ENCODE measurements at places on chromosomes 4 and X.

DNA sequence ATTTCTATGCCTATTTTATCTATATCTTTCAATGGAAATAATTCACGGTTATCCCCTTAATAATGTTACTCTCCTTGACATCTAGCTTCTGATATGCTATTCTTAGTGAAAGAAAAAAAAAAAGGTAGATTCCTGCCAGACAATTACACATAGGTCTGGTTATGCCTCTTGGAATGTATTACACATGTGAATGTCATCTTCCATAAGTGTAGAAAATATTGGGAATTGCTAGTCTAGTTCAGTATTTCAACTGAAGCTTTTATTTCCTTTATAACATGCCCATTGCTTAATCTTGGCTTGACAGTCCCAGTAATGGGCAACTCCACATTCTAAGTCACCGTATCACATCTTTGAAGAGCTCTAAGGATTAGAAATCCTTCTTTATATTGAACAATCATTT is 25.4 kb upstream of the PPP1R2C start:
- no peak for DNase-seq

DNA sequence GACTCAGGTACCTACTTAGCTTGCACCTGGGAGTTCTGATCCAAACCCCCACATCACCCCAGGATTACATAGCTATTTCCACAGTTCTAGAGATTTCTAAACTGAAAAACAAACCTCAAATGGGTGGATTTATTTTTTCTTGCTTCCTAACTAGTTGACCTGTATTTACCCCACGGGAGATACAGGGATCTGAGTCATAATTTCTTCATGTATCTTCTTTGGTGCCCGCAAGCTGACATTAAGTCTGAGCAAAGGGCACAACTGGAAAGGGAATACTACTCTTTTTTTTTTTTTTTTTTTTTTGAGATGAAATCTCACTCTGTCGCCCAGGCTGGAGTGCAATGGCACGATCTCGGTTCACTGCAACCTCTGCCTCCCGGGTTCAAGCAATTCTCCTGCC is 10.0 kb upstream of the ELOVL6 start:
- no peak for DNase-seq

GRCh38 chr4:140038031-140038533 is 115.9 kb downstream of the MAML3 start:
- DNase-seq = no peak

DNA sequence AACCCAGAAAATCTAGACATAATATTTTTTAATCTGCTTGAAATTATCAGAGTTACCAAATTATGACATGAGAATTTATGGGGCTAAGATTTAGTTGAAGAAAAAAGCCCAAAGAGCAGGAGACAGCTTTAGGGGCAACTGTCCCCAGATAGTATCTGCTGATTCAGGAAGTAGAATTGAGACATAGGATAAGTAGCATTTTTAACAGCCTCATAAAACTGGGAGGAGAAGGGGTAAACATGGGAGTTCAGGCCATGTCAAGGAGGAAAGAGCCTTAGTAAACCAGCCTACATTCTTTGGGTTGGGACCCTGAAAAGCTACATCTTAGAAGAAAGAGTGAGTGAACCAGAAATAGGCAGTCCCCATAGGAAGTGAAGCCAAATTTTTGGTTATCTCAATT is 9.7 kb upstream of the RAB28 start:
- no peak for DNase-seq

- no peak for DNase-seq
Measured at GRCh38 chr4:126627255-126627654, 1005.5 kb upstream of the INTU start.

- no peak for DNase-seq
Measured at GRCh38 chr4:28227764-28228163, 1367.1 kb downstream of the STIM2 start.

GRCh38 chrX:75883446-75883845 is 98.4 kb upstream of the MAGEE2 start:
- DNase-seq = no peak

- peak; percentile 57 for DNase-seq
Measured at GRCh38 chr4:74320559-74321118, 12.4 kb downstream of the EPGN start.

- no peak for DNase-seq
Measured at GRCh38 chr4:7183780-7184460, 8.4 kb upstream of the SORCS2 start.

GRCh38 chrX:39065051-39065871 is 264.0 kb downstream of the MID1IP1 start:
- DNase-seq = no peak

DNA sequence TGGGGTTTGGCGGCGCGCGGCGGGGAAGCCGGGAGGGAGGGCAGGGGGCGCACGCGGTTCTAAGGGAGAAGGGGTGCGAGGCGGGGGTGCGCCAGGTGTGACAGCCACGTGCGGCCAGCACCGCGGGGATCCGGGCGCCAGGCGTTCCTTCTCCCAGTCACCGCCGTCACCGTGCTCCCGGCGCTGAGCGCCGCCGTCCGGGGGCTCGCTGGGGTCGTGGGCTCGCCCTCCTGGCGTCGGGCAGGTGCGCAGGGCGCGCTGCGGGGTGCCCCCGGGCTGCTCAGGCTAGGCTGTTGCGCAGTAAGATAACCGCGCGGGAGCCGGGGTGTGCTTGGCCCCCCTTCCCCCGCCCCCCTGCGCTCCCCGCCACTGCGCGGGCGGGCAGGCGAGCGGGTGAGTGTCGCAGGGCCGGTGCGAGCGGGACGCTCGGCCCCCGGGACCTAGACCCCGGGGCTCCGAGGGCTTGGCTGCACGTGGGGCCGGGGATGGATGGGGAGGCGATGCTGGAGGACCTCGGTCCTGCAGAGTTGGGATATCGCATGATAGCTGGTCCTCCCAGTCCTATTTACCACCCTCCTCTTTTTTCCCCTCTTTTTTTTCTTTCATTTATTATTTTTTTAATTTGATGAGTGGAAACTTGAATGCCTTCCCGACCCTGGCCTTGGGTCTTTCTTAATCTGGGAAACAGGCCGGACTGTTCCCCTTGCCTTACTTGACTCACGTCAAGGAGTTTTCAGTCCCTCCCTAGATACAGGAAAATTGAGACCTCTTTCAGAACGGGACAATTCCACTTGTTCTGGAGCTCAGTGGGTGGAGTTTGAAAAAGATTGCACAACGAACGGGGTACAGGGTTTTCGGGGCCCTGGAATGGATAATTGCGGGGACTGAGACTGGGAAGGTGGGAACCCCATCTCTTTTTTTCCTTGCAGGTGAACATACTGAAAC is 797 bp downstream of the TXLNG start:
- DNase-seq = peak; percentile 81

GRCh38 chr4:159487284-159487747 is 384.4 kb downstream of the RAPGEF2 start:
- DNase-seq = no peak

GRCh38 chr4:122921971-122922876 is at the start of gene NUDT6:
NUDT6 (minus strand) TSS chr4:122922597; CDS start chr4:122922572, 25 bp downstream.
- DNase-seq = peak; percentile 75

GRCh38 chrX:142001934-142002333 is 98.2 kb downstream of the MAGEC1 start:
- DNase-seq = no peak

Measured in activated CD8-positive, alpha-beta memory T cell treated with anti-CD3 and anti-CD28 coated beads for 24 hours (primary cell).